ENCODE measurements at places on chromosomes 6 and 20.

- DNase-seq = no peak
These were observed 31.8 kb downstream of the RNASET2 start for GRCh38 chr6:166924531-166924930.

DNA sequence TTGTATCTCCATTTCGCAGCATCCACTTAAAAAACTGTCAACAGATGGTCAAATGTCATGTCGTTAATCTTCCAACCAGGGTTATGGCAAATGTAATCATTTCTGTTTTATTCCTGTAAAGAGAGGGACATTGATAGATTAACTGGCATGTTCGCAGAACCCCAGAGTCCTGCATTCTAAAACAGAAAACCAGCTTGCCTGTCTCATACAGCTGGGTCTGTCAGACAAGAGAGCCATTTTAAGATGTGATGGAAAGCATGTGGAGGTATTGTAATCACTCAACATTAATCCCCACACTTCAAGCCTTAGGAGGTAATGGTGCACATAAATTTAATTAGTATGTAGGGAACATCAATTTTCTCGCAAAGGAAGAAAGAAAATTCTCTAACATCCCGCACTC, 4.4 kb downstream of the SMLR1 start:
- no peak for DNase-seq

DNA sequence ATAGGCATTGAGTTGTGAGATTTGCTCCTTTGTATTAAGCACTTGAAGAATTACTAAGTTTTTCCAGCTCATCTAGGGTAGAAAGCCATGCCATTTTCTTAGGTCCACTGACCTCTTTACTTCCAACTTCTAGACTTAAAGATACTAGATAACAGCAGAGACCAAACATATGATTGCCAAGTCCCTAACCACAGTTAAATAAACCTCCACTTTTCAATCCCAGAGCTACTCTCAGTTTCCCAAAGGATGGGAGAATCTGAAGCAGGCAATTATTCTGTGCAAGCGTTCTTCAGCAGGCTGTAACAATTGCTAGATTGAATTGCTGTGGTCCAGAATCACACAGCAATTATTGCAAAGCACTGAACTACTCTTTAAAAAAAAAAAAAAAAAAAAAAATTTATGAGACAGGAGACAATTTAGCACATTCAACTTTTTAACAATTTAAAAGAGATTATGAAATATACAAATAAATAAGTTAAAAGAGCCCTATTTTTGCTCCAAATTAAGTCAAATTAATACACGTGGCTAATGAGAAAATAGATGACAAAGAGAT, 104.0 kb upstream of the PRSS16 start:
- DNase-seq = no peak

DNA sequence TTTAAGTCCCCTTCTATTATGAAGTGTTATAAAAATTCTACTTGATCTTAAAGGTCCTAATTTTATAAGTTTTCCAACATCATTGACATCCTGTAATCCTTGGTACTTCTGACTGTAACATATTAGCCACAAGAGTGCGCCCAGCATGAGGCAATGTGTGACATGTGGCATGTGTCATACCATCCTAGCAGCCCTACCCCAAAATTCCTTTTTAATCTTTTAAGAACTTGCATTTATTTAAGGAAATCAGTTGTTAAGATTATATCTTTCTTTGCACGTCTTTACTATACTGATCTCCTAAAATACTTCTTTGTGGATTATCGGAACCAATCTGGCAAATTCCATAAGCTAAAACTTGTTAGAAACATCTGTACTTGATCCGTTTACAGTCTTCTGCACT, 167.1 kb upstream of the SLC24A3 start:
- no peak for DNase-seq

DNA sequence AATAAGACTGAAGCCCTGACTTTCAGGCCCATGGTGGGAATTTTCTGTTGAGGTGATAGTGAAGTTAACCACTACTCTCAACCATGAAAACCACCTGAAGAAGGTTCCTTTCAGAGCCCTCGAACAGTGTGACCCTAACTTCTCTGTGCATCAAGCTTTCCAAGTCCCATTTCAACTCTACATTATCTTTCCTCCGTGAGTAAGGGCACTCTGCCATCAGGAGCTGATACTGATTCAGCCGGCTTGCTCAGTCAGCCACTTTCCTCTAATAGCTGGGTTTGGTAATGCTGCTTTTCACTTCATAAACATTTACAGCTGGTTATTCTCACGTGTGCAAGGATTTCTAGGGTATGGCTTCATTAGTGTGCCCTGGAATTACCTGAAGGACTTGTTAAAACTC, 10.7 kb upstream of the SLA2 start:
- no peak for DNase-seq

GRCh38 chr6:20238688-20239587, 26.7 kb upstream of the MBOAT1 start:
- DNase-seq = no peak

GRCh38 chr6:14174226-14174625, 56.7 kb downstream of the CD83 start:
- no peak for DNase-seq

GRCh38 chr20:52313341-52313963, 121.9 kb upstream of the ZFP64 start:
- no peak for DNase-seq

GRCh38 chr20:49043000-49043399, 3.1 kb upstream of the CSE1L start:
- no peak for DNase-seq

DNA sequence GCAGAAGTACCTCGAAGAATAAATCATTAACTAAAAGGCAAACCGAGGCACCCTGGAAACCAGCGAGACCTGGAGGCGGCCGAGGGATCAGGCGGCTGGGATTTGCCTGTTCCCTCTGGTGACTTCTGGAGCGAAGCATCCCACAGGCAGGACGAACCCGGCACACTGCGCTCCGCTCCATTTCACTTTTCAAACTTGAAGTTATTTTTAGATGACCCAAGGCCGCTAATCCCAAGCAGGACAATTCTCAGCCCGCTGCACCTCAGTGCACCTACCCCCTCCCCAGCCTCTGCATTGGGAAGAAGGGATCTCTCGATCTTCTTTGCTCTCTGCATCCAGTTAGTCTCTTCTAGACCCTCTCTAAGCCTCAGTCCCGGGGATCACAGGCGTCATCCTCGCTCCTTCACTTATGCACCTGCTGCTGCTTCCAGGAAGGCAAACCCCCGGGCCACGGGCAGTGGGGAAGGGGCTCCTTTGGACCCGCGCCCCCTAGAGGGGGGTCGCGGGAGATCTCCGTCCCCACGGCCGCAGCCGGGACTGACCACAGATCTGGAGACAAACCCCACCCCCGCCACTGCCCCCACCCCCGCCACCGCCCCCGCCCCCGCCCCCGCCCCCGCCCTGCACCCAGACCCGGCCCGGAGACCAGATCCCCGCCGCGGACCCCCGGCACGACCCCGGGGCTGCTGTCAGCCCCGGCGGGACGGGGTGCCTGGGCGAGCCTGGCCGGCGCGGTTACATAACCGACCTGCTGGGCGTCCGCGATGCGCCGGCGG, 636 bp downstream of the RCAN2 start:
- DNase-seq = no peak

DNA sequence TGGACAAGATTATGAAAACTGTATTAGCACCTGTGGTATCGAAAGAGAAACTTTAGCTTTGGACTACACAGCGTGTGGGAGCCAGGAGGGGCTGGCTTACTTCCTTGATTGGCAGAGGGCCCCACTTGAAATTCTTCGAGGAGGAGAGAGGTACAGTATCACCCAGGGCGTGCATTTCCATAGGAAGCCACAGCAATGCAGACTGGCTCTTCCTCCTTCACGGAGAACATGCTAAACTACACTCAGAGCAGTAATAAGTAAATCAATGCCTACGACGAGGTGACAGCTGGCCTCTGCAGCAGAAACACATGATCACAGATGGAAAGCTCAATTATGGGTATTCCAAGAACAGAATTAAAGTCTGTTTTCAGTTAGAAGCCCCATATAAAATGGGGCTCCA, 44.2 kb downstream of the MYLK4 start:
- DNase-seq = no peak

DNA sequence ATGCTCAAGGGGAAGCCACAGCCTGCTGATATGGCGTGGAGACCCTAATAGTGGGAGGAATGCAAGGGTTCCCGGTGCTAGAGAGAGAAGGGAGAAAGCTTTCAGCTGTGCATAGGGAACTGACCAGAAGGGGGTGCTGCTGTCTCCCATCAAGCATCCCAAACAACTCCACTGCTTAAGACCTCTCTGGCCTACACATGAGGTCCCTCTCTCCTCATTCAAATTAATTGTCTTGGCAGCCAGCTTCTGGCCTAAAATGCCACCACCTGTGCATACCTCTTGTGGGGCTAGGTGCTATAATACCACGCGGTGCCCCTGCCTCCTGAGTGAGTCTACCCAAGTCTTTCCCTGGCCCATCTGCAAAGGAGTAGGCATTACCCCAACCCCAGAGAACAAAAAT, 14.5 kb downstream of the ADISSP start:
- DNase-seq = peak; percentile 43

DNA sequence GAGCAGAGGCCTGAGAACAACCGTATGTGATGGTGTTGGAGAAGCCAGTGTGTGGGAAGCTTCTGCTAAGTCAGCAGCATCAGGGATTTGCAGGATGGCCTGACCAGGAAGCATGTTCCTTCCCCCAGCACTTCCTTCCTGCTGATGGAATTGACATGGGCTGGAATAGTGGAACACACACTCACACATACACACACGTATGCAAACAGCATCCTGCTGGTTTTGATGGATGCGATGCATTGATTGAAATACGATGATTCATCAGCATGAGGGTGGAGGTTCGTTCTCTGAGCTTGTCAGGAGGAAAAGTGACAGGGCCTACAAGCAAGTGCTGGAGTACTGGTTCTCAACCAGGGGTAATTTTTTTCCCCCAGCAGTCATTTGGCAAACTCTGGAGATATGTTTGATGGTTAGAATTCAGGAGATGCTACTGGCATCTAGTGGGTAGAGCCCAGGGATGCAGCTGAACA, 229.1 kb downstream of the NFATC2 start:
- DNase-seq = no peak

GRCh38 chr20:39745380-39745779, 783.2 kb downstream of the DHX35 start:
- no peak for DNase-seq

GRCh38 chr6:143949535-143949934, 58.5 kb downstream of the PLAGL1 start:
- no peak for DNase-seq

- no peak for DNase-seq
These were observed 20.0 kb downstream of the BRPF3 start for GRCh38 chr6:36216559-36216958.

DNA sequence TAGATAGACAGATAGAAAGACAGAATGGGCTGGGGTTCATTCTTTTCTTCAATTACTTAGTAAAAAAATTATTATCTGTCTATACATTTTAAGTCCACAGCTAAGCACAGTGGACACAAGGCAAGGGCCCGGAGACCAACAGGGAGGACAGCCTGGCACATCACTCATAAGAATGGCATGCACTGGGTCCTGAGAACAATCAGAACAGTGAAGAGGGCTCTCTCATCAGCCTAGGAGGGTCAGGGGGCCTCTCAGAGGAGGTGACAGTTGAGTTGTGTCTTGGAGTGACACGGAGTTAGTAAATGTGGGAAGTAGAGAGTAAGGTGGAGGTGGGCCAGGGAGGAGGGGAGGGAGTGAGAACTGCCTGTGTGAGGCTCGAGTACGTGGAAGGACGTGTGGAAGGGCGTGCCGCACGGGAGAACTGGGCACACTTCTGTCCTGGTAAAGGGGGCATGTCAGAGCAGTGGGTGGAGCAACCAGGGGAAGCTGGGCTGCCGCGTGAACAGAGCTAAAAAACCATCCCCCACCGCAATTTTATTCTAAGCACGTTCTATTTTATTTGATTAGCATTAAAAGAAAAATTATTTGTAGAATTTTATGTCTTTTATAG, 45.1 kb upstream of the DSP start:
- DNase-seq = no peak

- no peak for DNase-seq
These were observed 257.8 kb downstream of the RNGTT start for GRCh38 chr6:88705601-88706000.

DNA sequence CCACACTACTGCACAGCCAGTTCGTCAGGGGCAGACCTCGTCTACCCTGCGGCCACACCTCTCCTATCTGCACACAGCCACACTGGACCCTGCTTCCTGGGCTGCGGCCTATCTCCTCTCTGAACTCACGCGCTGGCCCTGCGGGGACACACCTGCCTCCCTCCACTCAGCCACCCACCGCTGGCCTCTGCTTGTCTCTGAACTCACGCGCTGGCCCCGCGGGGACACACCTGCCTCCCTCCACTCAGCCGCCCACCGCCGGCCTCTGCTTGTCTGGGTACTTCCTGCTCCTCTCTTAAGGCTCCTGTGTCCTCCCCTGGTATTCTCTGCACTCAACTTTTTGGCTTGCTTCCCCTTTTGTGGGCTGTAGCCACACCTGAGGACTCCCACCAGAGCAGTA, 52.3 kb downstream of the HUS1B start:
- no peak for DNase-seq

DNA sequence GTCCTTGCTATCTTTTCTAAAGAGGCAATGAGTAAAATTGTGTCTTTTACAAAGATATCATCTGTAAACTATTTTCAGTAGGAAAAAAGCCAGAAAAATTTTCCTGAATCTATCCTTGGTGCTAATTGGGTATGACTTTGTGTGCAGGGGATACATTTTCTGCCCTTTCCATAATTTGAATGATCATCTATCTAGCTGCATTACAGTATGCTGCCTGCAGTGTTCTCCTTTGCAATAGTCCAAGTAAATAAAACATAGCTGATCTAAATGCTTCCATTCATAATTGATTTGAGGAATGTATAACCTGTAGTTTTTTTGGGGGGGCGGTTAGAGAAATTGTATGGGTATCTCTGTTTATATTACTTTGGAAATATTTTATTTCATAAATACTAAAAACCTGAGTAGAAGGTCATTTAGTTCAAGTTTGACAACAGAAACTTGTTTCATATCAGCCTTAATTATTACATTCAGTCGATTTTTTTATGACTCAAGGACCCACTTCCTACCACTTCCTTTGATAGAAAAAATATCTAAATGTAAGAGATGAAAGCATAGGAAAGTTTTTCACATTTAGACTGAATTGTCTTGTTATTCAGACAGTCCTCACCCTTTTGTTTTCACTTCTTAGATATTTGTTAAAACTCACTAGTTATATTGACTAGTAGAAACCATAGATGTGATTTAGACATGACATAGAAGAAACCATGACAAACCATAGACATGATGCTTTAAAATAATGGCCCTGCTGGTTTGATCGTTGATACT, 75.3 kb downstream of the AIG1 start:
- DNase-seq = no peak

- DNase-seq = no peak
These were observed 8.1 kb downstream of the TLDC2 start for GRCh38 chr20:36883977-36884535.

DNA sequence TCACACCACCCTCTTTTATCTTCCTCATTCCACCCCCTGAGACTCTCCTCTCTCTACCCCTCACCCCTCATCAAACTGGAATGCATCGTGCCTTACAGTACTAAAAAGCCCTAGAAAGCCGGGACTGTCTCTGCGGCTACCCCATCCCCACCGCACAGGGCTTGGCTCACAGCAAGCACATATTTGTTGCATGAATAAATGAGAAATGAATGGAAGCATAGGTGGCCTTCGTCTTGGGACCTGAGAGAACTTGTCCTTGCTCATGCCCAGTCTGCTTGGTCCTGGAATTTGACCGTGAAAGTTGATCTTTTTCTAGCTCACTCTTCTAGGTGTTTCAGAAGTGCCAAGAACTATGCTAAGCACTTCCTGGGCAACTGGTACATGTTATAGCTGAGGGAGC, 53.3 kb downstream of the APCDD1L start:
- DNase-seq = no peak
